ENCODE measurements at places on chromosomes 16 and 17.

GRCh38 chr17:78819806-78820792, 20.5 kb downstream of the USP36 start:
- no peak for DNase-seq

- DNase-seq = no peak
Measured at GRCh38 chr17:7582396-7583252, 1.0 kb upstream of the MPDU1 start.

GRCh38 chr16:51755577-51756355, 604.7 kb upstream of the SALL1 start:
- DNase-seq = no peak

DNA sequence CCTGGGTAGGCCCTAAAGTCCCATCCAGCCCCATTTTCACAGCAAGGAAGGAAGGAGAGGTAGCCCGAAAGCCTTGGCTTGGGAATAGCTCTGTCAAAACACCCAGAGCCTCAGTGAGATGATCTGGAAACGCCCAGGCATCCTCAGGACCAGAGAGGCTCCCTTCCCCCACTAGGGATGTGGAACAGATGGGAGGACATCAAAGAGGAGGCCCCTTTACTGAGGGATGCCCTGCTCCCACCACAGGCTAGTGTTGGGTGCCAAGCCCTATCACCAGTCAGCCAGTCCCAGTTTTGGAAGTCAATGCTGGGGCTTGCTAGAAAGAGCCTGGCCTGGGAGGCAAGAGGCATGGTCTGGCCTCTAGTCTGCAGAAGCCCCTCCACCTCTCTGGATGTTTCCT, 4.7 kb downstream of the TPPP3 start:
- no peak for DNase-seq

DNA sequence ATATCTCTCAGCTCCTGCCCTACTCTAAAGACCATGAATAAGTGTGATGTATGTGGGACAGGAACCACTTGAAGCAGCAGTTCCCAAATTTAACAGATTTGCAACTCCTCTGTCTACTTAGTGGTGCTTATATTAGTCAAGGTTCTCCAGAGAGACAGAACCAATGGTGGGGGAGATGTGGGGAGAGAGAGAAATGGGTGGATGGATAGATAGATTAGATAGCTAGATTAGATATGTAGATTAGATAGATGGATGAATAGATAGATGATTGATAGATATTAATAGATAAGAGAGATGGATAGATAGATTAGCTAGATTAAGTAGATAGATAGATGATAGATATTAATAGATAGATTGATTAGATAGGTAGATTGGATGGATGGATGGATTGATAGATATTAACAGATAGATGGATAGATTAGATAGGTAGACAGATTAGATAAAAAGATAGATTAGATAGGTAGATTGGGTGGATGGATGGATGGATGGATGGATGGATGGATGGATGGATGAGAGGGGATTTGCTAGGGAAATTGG, 154.0 kb upstream of the NOL11 start:
- no peak for DNase-seq

DNA sequence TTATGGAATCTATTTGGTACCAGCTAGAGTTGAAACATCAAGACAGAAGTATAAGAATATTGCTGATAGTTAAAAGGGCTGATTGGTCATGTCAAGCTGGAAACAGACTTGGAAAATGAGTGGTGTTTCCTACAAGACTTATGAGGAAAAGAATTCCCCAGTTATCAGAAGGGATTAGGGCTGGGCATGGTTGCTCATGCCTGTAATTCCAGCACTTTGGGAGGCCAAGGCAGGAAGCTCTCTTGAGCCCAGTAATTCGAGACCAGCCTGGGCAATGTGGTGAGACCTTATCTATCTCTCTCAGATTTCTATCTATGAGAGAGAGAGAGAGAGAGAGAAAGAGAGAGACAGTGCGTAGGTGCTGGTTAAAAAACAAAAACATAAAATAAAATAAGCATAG, 139.5 kb upstream of the PMFBP1 start:
- DNase-seq = no peak

DNA sequence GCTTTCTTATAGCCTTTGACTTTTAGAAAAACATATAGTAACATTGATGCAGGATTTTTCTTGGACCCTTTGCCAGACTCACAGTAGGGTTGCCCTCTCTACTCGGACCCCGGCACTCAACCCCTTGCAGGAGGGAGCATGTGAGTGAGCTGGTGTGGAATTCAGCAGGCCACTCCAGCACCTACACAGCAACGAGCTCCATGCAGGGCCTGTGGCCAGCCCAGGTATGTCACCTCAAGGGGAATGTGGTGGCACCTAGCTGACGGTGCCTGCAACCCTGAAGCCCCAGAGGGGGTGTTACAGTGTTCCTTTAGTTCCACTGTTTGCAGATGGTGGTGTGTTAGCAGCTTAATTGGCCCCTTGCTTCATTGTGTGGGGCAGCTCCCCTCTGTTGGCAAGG, 414.9 kb downstream of the KCNJ2 start:
- no peak for DNase-seq

DNA sequence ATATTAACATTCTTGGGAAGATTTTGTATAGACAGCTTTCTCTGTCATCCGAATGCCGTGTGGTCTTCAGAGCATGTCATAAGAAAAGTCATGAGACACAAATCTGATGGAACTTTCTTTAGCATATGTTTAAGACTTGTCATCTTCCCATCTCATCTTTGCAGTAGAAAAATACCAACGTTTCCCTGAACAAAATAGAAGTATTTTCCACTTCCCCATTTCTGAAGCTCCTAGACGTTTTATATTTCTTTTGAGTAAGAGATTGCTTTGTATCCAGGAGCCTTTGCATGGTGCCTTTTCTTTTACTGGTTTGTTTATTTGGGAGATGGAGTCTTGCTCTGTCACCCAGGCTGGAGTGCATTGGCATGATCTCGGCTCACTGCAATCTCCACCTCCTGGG, 235.1 kb downstream of the PRKCA start:
- DNase-seq = no peak

DNA sequence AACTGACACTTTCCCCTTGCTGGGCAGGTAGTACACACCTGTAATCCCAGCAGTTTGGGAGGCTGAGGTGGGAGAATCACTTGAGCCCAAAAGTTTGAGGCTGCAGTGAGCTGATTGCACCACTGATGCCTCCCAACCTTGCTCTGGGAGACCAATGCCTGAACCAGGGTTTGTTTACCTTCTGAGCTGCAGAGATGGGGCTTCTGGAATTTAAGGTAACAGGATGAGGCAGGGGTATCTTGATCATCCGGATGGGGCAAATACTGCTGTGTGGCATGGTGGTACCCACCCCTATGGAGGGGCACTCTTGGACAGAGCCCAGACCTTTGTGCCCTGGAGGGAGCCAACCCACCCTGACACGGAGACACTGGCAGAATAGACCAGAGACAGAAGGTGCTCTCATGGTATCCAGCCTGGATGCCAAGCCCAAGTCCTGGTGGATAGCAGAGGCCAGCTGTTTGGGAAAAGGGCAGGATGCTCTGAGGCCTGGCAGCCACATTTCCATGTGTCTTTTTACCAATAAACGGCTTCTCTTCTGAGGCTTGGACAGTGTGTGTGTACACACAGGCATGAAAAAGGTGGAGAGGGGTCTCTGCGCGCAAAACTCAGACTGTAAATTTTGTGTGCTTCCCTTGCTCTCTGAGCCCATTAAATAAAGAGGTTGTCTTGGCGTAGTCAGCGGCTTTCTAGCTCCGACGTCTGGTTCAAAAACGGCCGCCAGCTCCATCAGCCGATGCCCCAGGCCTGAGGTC, 4.4 kb downstream of the ZNF48 start:
- no peak for DNase-seq

DNA sequence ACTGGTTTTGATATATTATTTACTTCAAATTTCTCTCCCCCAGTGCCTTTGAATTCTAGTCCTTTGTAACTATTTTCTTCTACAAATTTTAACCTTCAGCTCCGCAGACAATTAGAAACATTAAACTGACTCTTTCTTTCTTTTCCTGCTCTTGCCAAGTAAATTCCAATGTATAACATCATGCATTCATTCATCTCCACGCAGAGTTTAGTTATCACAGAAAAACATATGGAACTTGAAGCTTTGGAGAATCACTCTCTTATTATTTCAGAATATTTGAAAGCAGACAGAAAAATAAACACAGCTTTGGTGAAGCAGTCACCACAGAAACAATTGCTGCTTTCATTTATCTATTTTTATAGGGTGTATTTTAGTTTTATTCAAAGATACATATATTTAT, 778.7 kb upstream of the CDH8 start:
- no peak for DNase-seq

- DNase-seq = no peak
Measured at GRCh38 chr16:53901408-53901807, 197.5 kb downstream of the FTO start.

- no peak for DNase-seq
Measured at GRCh38 chr17:21287703-21288449, 3.4 kb downstream of the MAP2K3 start.

DNA sequence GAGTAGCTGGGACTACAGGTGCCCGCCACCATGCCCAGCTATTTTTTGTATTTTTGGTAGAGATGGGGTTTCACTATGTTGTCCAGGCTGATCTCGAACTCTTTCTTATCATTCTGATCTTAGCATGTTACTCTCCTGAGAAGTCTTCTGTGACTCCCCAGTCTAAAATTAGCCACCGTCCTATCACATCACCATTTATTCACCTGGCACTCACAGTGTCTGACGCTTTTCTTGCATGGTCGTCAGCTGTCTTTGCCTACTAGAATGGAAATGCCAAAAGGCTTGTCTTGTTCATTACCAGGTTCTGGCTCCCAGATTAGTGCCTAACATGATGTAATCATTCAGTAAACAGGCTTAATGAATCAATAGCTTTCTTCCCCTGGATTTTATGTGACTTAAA, 23.8 kb downstream of the TOM1L1 start:
- DNase-seq = no peak

GRCh38 chr16:61435346-61435745, 600.9 kb downstream of the CDH8 start:
- DNase-seq = no peak

GRCh38 chr17:69142175-69142802, 594 bp upstream of the ABCA6 start:
- DNase-seq = no peak

- DNase-seq = no peak
Measured at GRCh38 chr17:4838309-4838785, 5.2 kb downstream of the MINK1 start.

DNA sequence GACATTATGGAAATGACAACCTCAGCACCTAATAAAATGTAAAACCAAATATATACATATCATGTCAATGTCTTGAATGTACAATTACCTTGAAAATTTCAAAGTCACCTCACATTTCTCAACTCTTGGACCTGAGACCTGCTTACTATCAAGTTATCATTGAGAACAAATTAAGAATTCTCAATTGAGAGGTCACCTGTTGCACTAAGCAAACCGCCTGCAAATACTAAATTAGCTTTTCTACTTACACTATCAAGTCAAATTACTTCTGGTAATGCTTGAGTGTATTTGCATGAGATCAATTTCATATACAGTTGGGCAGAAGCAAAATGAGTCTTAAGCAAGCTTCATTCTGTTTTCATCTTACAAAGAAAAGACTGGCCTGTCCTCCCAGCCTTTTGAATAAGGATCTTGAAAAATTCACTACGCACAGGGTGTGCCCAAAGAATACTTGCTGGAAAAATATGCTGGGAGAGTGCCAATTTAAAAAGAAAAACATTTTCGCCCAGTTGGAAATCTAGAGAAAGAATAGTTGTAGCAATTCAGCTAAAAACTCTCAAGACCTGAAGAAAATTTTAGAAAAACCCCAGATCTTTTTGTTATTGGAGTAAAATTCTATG, 35.7 kb downstream of the KANSL1 start:
- no peak for DNase-seq

GRCh38 chr16:24349320-24349719, 93.2 kb downstream of the CACNG3 start:
- no peak for DNase-seq

DNA sequence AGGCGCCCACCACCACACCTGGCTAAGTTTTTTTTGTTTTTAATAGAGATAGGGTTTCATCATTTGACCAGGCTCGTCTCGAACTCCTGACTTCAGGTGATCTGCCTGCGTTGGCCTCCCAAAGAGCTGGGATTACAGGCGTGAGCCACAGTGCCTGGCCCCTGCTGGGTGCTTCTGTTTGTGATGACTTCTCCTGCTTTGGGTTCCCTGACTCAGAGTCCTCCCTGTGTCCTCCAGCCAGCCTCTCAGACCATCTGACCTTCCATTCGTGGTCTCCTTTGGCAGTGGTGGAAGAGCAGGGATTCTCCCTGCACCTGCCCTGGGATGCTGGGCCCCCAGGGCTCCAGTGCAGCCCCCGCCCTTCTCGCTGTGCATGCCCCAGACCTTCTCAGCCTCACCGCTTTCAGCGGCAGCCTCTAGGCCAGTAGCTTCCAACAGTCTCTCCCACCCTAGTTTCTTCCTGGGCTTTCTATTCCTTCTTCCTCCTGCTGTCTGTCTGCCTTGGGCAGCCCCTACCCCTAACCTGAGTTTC, 13.2 kb downstream of the BEAN1 start:
- DNase-seq = no peak

DNA sequence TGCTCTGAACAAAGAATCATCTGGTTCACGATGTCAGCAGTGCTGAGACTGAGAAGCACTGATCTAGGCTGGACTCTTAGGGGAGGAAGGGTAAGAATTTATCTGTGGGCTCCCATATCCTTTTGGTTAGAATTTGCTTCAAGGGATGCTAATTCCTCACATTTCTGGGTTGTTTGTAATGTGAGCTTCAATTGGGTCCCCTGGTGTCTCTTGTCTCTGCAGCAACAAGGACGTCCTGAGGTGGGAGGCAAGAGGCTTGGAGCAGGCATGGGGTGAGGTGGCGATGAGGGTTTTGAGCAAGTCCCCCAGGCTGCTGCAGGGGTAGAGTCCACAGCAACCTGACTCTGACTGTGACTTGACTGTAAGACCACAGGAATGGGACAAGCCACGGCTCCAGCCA, 213.8 kb upstream of the NLRP1 start:
- no peak for DNase-seq

DNA sequence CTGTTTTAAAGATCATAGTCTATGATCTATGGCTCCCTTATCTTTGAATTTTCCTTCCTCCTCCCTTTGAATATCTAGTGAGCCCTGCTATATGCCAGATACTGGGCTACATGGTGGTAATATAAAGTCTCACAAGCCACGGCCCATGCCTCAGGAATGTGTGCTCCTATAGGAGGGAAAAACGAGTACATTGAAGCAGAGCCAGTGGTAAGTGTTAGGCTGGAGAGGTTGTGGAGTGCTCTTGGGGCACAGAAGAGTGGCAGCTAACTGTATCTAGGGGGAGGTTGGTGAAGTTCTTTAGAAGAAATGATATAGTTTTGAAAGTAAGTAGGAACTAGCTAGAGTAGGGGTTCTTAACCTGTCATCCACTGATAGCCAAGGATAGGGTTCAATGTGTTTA, 105.8 kb upstream of the PMFBP1 start:
- DNase-seq = no peak

GRCh38 chr17:21677911-21678310, 14.4 kb upstream of the KCNJ18 start:
- DNase-seq = no peak

- no peak for DNase-seq
Measured at GRCh38 chr17:3813171-3813570, 12.2 kb upstream of the ITGAE start.

- no peak for DNase-seq
Measured at GRCh38 chr17:12995106-12995895, 22.5 kb downstream of the ELAC2 start.

GRCh38 chr17:80632046-80632581, 87.5 kb downstream of the RPTOR start:
- DNase-seq = no peak

Data from NCI-H774 (cell line).